CD4-positive, alpha-beta T cell treated with Interleukin-4 for 4 hours (primary cell): ENCODE measurements at places on chromosomes 7 and 10.

GRCh38 chr7:21640105-21640504 lies 97.3 kb downstream of the DNAH11 start:
- DNase-seq: no peak

- DNase-seq: peak; percentile 85
Observed at GRCh38 chr10:104291439-104291951, 22.5 kb downstream of the GSTO2 start.

- DNase-seq: no peak
Observed at GRCh38 chr10:72069751-72070526, 18.4 kb downstream of the SPOCK2 start.

- no peak for DNase-seq
Observed at GRCh38 chr7:119999738-120000475, 273.1 kb upstream of the KCND2 start.

GRCh38 chr7:39697483-39697882 lies 74.1 kb downstream of the RALA start:
- no peak for DNase-seq

GRCh38 chr7:69927461-69927860 lies 329.2 kb downstream of the AUTS2 start:
- DNase-seq: no peak

- no peak for DNase-seq
Observed at GRCh38 chr7:2288503-2288902, 25.7 kb downstream of the SNX8 start.

DNA sequence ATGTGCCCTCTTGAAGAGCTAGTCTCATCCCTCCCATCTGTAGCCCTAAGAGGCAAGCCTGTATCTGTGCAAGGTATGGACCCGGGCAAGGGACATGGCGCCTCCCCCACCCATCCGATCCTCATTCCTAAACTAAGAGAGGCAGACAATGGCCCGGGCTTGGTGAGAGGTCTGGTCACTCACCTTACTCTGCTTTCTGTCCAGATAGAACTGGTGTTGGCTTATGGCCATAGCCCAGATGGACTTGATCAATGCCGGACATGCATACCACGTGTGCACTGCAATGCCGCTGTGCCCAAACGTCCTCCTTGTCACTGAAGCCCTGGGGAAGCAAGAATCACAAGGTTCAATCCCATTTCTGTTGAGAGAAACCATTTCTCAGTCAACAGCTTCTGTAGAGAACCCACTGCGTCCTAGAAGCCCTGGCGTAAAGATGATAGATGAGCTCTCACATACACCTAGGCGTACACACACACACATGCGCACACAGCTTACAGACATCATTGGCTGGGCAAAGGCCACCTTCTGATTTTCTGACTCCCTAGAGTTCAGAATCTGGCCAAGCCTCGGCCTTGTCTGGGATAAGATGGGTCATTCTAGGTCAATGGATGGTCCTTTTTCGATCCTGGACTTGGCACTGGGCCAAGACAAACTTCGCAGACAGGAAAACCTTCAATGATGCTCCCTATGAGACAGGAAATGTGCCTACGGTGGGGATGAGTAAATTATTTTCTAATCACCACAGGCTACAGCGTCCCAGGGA lies 114.6 kb downstream of the PRPF18 start:
- DNase-seq: no peak

GRCh38 chr10:5106553-5106952 lies 12.3 kb downstream of the AKR1C3 start:
- no peak for DNase-seq

- no peak for DNase-seq
Observed at GRCh38 chr10:6786579-6787031, 206.5 kb upstream of the PRKCQ start.

DNA sequence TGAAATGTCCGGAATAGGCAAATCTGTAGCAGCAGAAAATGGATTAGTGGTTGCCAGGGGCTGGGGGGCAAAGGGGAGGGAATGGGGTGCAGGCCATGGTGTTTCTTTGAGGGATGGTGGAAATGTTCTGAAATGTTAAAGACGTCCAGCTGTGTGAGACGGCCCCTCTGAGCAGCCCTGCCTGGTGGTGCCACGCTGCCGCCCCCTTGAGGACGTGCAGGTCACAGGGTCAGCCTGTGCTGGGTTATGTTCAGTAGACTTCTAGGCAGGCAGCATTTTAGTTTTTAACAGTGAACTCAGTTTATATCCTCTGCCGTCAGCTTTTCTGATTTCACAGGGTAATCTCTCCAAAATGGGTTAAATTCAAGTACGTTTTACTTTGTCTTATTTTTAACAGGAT lies 9.4 kb downstream of the NUB1 start:
- DNase-seq: peak; percentile 35

GRCh38 chr7:23685731-23686130 lies 5.7 kb downstream of the FAM221A start:
- no peak for DNase-seq

DNA sequence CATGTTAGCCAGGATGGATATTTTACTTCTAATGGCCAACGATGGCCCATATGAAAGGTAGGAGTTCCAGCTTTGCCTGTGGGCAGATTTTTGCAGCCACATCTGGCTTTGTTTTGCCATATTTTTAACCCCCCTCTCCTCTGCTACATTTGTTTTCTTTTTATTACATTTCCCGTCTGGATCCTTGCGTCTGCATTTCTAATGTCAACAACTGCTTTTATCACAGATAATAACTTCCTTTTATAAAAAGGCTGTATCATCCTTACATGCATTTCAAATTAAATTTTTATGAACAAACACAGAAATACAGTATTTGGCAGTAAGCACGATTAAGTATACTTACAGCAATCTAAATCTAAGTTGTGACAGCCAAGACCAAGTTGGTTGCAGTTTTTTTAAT lies 156.0 kb downstream of the BAMBI start:
- DNase-seq: no peak

DNA sequence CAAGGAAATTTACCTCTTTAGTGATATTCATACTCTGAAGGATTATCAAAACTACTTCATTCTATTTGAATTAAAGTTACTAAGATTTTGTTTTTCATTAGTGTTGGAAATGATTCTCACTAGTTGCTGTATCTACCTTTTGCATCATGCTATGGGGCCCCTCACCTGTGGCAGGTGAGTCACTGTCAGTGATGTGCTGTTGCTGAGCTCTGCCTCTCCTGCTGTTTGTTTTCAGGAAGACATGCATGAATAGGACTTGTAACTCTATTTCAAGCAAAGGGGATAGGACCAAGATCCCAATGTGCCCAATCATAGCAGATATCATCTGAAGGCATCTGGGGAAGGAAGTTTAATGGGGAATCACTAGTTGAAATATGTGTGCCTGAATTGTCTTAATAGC lies 57.4 kb upstream of the AGR3 start:
- no peak for DNase-seq

GRCh38 chr7:66886152-66886551 lies 34.9 kb upstream of the TMEM248 start:
- DNase-seq: no peak

- DNase-seq: no peak
Observed at GRCh38 chr10:103382769-103383168, 13.5 kb downstream of the ATP5MK start.

GRCh38 chr10:62590306-62590705 lies 214.2 kb upstream of the ADO start:
- DNase-seq: no peak

DNA sequence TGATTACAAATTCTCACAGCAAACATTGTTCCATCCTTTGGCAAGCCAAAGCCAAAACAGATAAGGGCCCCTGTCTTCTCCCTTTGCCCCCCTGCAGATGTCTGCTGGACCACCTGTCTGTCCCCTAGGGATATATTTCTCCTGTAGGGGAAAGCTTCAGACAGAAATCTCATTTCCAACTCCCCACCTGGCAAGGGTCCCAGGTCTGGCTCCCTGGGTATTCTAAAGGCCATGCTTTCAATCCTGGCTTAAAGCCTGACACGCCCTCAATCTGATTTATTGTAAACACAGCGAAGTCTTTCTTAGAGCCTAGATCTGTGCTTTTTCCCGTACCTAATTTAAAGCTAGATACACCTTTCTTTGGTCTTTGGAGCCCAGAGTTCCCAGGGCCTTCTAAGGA lies 66.1 kb downstream of the KCNMA1 start:
- no peak for DNase-seq

DNA sequence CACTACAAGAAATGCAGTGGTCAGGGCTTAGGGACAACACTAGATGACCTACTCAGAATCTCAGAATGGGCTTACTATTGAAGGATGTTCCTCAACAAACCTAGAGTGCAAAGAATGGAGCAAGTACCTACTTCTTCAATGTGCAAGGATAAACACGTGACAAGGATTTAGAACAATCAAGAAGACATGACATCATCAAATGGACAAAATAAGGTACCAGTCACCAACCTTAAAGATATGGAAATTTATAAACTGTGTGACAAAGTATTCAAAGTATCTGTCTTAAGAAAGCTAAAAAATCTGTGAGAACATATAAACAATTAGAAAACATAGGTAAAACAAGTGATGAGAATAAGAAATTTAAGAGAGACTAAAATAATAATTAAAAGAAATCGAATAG lies 656.1 kb downstream of the ZWINT start:
- DNase-seq: no peak

DNA sequence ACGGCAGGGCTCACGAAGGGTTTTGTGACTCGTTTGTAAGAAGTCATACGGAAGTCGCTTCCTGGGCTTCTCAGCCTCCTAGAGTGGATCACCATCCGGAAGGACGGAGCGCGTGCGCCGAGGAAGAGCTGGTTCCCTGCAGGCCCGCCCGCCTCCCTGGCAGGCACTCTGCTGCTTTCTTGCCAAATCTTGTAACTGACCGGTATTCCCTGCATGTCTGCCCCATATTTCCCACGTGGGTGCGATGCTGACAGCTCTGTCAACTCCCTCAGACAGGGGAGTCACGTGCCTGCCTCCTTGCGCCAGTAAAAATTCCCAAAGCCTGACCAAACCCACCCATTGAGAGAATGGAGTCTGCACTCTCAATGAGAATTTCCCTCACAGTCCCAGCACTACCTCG lies 12.7 kb downstream of the SHH start:
- no peak for DNase-seq

- DNase-seq: no peak
Observed at GRCh38 chr7:141304291-141304690, 230.4 kb downstream of the TMEM178B start.

- no peak for DNase-seq
Observed at GRCh38 chr7:46160861-46161260, 239.8 kb upstream of the IGFBP3 start.

GRCh38 chr10:71233482-71233892 lies 21.1 kb downstream of the UNC5B start:
- DNase-seq: no peak

GRCh38 chr10:111390813-111391563 lies 314.2 kb downstream of the ADRA2A start:
- no peak for DNase-seq

- no peak for DNase-seq
Observed at GRCh38 chr10:65341323-65341925, 1584.4 kb upstream of the LRRTM3 start.

GRCh38 chr10:91613411-91614187 lies 19.3 kb downstream of the PPP1R3C start:
- no peak for DNase-seq

DNA sequence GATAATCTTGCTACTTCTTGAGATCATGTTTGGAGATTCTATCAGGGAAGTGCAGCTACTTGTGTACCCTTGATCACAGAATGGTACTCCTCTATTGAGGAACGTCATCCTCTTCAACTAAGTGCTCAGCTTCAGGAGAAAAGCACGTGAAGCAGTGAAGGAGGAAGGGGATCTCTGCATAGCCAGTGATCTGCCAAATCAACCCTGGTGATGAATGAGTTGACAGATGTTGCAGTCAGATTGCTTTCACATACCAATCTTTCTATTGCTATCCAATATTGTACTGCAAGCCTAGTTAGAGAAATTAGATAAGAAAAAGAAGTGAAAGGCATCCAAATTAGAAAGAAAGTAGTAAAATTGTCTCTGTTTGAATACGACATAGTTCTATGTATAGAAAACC lies 309.4 kb downstream of the TWIST1 start:
- no peak for DNase-seq

DNA sequence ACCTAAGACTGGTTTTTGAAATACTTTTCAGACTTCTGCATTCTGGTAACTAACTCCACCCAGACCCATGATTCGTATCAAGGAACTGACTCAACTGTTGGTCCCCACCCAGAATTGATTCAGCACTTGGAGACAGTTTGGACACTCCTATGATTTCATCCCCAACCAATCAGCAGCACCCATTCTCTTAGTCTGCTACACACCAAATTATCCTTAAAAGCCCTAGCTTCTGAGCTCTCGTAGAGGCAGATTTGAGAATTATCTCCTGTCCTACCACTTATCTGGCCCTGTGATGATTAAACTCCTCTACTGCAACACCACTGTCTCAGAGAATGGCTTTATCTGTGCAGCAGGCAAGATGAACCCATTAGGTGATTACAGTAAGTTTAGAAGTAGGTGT lies 7.7 kb upstream of the GSTO1 start:
- peak; percentile 36 for DNase-seq

- peak; percentile 78 for DNase-seq
Observed at GRCh38 chr10:6201516-6201975, 1.2 kb upstream of the PFKFB3 start.

DNA sequence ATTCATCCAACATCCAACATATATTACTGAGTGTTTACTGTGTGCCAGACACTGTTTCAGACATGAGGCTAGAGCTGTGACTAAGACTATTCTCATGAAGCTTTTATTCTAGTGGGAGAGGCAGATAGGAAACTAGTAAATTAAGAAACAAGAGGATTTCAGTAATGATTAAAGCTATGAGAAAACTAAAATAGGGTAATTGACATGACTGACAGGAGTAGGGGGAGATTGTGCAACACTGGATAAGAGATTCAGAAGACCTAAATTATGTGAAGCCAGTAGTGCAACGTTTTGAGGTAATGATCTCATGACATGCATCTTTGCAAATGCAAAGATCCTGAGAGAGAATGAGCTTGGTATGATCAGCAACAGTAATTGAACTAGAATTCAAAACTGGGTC lies 48.6 kb upstream of the MKLN1 start:
- DNase-seq: no peak

GRCh38 chr7:44621034-44621749 lies 14.8 kb downstream of the OGDH start:
- no peak for DNase-seq

DNA sequence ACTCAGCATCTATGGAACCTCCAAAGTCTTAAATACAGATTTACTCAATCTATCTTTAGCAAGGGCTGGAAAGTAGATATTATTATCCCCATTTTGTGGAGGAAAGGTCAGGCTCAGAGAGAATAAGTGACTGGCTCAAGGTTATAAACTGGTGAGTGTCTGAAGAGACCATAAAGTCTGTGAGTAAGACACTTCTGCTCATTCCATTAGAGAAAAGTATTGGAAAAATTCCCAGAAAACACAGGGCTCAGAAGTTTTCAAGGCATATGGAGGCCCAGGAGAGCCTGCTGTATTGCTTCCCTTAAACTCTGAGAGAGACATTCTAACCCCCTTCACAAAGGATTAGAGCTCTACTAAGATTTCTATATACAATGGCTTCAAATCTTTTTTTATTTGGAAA lies 134.8 kb downstream of the PCDH15 start:
- no peak for DNase-seq
